ENCODE measurements at places on chromosomes 11 and 22. TPM values are rescaled to one million over a fixed set of nuclear protein-coding genes. Genes with fewer than 3 reads are reported as not detected.

DNA sequence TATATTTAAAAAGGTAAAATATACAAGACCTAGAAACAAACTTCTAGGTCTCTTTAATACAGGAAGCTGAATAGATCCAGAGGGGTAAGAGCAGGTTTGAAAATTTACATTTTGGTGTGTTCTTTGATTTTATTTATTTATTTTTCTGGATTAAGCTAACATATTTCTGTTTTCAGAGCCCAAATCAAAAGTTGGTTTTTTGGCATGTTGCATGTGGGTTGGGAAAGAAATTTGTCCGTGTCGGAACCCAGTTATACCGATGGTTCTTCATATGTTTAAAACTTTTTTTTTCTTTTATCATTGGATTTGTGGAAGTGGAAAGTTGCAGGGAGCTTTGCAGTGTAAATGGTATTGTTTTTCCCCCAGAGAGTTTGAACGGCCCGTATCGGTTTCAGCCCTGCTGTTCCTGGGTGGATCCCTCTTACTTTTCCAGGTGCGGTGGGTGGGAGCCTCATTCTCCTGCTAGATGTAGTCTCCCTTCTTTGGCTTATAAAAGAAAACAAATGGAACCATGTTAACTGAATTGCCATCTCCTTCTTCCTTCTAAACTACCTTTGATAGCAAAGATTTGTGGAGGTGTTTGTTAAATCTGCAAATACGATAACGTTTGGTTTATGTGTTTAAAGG, 746 bp downstream of the CTNND1 start:
- DNase-seq, result peak; percentile 39
- peaks cover 16% of the 10 kb centered on the region for H3K4me1 ChIP-seq
- peak overlapping the region; percentile 81 for H3K4me3 ChIP-seq
- peak overlapping the region; percentile 74 for H3K27ac ChIP-seq

DNA sequence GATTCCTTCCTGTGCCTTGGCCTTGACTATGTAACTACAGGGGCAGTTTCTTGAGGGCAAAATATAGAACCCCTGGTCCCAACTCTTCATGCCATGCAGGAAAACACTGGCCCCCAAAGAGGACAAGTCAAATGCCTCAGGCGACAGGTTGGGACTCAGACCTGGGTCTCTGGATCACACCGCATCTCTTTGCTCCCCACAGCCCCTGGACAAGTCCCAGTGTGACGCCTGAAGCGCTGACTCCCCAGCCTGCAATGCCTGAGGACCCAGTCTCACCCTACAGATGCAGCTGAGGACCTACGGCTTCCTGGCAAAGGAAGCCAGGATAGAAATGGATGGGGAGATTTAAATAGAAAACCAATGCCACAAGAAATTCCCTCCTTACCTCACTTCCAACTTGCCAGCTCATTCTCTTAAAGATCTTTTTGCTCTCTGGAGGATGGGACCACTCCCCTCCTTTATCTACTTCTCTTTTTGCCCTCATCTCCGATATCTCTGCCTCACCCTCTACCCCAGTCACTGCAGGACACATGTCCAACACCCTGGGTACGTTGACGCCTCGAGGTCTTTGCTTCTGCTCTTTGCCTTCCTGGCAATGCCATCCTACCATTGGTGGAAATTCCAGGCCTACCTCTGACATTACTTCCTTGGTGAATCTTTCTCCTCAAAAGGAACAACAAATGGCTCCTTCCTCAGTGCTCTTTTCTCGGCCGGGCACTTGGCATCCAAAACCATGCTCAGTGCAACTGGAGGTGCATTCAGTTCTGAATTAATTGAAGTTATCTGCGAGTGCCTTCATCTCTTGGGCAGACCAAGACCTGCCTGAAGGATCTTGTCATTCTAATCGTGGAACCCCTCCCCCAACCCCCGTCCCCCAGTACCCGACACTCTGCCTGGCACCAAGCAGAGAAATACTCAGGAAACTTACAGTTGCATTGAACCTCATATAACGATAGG, 2.0 kb upstream of the PRDM11 start:
- no peak overlapping the region for H3K4me3 ChIP-seq
- H3K27me3 ChIP-seq, result no peaks in the 10 kb centered on the region
- H3K36me3 ChIP-seq, result no peaks in the 10 kb centered on the region
- DNase-seq, result no peak
- H3K27ac ChIP-seq, result no peak overlapping the region
- H3K4me1 ChIP-seq, result no peaks in the 10 kb centered on the region

KCNJ1 gene
- not detected for total RNA-seq

ANKK1 gene
- not detected for total RNA-seq

DNA sequence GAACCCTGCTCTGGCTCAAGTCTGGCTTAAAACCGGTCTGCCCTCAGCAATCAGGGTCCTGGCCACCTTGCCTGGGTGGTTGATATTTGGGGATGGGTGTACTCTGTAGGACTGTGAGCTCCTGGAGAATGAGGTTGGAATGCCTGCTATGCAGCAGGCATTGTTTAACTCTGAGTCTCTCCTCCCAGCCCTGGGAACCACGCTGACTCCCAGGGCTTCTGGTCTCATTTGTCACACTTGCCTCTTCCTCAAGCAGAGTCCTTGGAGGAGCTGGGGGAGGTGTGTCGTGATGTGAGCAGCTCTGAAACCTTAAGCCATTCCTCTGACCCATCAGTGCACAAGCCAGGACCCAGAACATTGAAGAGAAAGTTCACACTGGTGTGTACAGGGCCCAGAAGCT, 340.1 kb downstream of the MN1 start:
- H3K36me3 ChIP-seq, result no peaks in the 10 kb centered on the region
- H3K4me1 ChIP-seq, result peaks cover 22% of the 10 kb centered on the region
- H3K27ac ChIP-seq, result peak overlapping the region; percentile 63
- DNase-seq, result peak; percentile 52
- H3K4me3 ChIP-seq, result no peak overlapping the region

DERL3 gene
- not detected for total RNA-seq

DNA sequence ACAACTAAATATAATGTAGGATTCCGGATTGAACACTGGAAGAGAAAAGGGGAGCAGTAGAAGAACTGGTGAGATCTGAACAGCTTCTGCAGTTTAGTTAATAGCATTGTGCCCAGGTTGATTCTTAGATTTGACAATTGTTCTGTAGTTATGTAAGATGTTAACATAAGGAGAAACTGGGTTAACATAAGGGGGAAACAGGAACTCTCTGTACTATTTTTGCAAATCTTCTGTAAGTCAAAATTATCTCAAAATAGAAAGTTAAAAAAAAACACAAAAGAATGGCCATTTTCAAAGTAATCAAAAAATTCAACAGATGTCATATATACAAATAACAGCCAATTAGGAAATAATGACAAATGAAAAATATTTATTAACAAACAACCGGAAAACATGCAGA, 18.7 kb upstream of the LRP5 start:
- no peak overlapping the region for H3K4me3 ChIP-seq
- H3K4me1 ChIP-seq, result peaks cover 4% of the 10 kb centered on the region
- no peaks in the 10 kb centered on the region for H3K36me3 ChIP-seq
- H3K27ac ChIP-seq, result no peak overlapping the region
- no peak for DNase-seq
- no peaks in the 10 kb centered on the region for H3K27me3 ChIP-seq

CHRM1 gene
- total RNA-seq, result not detected
